ENCODE measurements at places on chromosomes 12 and 14.

- DNase-seq = no peak
These were observed 51.8 kb upstream of the MMP17 start for GRCh38 chr12:131776237-131776889.

DNA sequence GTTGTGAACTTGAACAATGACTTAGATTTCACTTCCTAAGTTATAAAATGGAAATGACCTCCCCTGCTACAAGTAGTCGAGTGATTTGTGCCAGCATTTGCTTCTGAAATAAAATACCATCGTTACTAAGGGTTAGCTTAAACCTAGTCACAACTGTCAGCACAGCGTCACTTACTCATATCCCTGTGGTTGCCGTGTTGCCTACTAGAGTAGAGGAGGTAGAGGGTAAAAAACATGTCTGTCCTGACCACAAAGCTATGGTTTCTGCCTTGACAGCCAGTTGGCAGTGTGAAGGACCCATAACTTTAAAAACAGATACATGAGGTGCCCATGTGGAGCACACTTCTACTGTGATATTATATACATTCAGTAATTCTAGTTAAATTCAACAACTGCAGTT is 234.2 kb upstream of the RGS6 start:
- no peak for DNase-seq

DNA sequence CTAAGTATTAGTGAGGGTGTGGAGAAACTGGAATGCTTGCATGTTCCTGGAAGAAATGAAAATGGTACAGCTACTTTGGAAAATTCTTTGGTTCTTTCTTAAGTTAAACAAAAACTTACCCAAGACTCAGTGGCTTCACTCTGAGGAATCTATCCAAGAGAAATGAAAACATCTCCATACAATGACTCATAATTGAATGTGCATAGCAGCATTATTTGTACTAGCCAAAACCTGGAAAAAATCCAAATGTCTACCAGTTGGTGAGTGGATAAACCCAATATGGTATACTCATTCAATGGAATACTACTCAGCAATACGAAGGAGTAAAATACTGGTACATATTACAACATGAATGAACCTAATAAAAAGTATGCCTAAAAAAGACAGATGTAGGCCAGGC is 18.0 kb upstream of the CRACR2A start:
- DNase-seq = no peak

GRCh38 chr14:32720927-32721326 is 217.8 kb upstream of the NPAS3 start:
- DNase-seq = no peak

- DNase-seq = no peak
These were observed 34.0 kb upstream of the JDP2 start for GRCh38 chr14:75393794-75394193.

- no peak for DNase-seq
These were observed 335.2 kb downstream of the BMP4 start for GRCh38 chr14:53621433-53621832.

DNA sequence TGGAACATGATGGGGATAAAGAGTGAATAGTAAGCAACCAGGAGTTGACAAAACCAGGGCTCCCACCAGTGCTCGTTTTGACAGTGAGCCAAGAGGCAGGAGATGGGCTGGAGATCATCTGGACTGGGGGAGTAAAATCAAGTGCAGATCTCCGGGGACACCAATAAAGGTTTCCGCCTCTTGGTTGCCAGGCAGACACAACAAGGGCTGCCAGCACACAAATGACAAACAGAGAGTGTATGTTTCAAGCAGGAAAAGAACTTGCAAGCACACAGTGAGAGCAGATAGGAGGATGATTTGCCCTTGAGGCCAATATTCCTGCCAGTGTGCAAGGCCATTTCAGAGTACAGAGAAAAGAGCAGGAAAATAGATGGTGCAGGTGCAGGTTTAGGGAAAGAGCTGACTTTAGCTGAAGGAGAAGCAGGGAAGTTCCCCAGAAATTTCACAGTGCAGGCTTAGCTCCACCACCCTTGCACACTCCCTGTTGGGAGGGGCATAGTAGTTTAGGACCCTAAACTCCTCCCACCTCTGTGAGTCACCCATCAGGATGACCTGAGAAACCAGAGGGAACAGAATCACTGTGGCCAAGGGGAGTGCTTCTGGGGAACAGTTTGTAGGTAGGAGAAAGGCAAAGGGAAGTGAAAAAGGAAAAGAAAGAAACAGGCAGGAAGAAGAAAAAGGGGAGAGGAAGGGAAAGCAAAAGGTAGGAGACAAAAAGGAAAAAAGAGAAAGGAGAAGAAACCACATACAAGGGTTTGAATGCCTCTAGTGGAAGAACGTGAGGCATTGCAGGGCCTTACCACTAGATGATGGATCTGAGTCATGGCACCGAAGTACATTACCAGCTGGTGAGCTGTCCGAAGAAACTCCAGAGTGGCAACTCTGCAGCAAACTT is 404.4 kb downstream of the SLC6A15 start:
- no peak for DNase-seq

DNA sequence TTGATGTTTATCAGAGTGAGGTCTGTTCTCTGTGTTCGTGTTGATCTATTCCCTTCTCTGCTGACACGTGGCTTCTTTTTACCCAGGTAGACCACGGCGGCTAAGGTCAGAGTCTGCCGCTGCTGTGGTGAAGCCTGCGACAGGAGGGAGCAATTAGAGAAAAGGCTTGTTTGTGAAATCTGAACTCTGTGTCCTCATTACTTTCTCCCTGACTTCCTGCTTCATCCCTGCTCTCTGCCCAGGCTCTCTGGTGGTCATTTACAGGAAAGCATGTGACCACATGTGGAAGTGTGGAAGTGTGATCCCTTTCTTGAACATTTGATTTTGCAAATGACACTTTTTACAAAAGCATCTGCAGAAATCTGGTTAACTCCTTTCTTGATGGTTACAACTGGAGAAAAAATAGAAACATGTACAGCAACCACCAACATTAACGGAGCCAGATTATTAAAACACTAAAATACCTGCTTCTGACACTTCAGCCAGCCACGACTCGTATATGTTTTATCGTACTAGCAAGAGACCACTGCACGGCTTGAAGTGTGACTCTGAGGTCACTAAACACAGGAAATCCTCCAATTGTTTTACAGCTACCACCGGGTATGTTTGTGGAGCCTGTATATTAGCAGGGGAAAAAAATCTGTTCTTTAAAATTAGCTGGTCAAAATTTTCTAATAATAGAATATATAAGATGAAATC is 388.6 kb upstream of the TMPO start:
- no peak for DNase-seq

DNA sequence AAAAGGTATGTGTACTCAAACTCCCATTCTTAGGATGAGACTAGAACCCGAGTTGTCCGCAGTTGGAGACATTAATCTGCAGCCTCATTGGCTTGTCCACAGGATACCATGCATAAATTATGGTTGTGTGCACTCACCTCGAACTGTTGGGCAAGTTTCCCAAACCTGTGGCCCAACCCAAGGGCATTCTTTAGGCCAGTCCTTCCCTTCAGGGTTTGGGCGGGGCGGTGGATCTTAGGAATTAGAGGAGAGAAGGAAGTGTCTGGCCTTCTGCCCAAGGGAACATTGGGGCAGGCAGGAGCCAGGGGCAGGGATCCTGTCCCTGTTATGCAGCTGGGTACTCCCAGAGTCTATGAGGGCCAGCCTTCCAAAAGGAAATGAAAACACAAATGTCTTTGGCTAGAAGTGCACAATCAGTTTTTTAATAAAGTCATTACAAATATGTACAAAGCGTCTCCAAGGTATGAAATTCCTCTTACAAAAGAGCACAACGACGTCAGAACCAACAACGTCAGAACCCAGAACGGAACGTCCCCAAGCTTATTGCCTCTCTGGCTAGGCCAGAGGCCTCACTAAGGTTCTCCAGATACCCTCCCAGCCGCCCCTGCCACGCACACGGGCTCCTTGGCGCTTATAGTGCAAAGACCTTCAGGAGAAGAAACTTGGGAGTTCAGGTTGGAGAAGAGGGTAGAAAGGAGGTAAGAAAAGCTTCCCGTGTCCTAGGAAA is 25.3 kb downstream of the HRK start:
- DNase-seq = no peak

Data from stimulated activated CD8-positive, alpha-beta memory T cell treated with anti-CD3 and anti-CD28 coated beads, Interleukin-7, amount 100 ng/mL, for 4 hours (primary cell).